ENCODE measurements at places on chromosomes 3 and 15.

DNA sequence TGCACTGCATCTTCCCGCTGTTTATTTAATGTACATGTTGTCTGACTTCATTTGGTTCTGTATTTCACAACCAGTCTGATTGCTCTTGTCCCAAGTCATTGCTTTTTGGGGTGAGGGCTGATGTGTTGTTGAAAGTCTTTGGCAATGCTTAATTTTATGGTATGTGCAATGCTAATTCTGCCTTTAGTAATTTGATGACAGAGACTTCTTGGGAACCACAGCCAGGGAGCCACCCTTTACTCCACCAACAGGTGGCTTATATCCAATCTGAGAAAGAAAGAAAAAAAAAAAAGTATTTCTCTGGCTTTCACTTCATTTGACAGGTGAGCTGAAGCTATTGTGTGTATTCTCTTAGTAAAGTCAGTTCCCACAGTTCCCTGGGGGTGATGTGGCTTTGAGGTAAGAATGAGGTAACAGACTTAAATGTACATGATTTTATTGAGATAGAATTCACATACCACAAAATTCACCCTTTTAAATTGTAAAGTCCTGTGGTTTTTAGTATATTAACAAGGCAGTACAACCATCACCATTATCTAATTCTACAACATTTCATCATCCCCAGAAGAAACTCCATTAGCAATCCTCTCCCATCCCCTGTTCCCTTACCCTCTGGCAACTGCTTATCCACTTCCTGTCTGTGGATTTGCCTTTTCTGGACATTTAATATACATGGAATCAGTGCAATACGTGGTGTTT, 97.3 kb downstream of the SLCO3A1 start:
- no peak for DNase-seq

GRCh38 chr15:100628746-100629145, 26.4 kb downstream of the ASB7 start:
- no peak for DNase-seq

DNA sequence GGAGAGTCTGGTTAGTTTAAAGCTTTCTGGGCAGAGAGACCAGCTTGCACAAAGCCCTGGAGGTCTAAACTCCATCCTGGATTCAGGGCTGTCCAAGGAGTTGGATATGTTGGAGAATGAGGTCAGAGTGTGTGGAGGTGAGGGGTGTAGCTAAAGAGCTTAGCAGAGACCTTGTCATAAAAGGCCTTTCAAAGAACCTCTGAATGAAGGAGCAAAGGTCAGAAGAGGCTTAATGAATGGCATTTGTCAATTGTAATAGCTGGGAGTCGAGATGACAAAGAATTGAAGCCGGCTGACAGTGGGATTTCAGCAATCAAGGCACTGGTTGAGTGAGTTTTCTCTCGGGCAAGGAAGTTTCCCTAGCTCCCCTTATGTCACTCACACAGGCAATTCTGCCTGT, 202.6 kb downstream of the PDCD6IP start:
- DNase-seq = no peak

GRCh38 chr15:33874156-33874555, 94.1 kb upstream of the CHRM5 start:
- DNase-seq = no peak

DNA sequence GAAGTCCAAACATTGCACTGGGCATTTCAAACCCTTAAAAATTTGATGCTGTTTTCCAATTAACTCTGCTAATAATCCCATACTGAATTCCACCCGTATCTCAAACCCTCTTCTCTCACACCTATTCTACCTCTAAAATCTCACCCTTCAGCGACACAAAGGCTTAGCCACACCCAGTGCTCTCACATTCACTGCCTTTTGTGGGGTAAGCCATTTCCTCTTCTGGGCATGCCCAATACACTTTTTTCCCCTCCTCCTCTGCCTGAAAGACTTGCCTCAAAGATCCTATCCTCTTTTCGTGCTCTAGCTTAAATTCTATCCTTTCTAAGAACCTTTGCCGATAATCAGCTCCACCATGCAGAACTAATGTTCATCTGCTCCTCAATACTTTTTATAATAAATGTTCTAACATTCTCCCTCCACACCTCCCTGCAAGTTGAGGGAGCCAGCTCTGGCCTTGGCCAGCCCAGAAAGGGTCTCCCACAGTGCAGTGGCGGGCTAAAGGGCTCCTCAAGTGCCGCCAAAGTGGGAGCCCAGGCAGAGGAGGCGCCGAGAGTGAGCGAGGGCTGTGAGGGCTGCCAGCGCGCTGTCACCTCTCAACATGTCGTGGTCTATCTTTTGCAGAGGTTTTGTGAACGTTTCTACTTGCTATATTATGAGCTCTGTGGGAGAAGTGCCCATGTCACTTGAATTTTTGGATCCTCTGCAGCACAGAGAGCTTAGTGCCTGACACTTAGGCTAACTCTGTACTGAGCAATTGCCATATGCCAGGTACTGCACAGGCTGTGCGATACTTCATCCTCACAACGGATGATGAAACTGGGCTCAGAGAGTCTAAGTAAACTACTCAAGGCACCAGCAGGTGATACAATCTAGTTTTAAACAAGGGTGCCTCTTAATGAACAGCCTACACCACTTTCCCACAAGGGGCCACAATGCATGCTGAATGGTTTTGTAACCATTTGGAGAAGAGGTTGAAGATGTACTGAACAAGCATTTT, 53.6 kb upstream of the BCL6 start:
- no peak for DNase-seq

GRCh38 chr3:159263750-159264553, 462.1 kb downstream of the MFSD1 start:
- DNase-seq = no peak

DNA sequence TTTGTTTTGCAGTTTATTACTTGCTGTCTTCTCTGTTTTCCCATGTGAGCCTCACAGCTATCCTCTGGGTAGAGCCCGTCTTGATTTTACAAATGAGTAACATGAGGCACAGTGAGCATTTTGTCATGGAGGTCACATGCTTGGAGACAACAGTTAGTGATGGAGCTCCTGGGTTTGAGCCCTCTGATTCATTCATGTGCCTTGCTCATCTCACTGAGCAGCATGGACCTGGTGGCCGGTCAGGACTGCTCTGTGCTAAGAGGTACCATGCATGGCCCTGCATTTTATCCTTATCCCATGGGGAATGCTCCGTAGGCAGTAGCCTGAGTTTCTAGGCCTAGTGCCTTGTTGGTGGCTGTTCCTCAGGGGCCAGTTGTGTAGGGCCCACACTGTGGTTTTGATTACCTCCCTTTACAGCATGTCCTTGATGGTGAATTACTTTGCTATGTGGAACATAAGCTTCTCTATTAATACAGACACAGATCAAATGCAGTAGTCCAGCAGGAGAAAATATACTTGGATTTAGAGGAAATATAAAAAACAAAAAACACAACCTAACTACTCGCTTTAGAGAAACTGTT, 35.6 kb downstream of the MAP2K5 start:
- DNase-seq = no peak

- DNase-seq = no peak
Measured at GRCh38 chr3:128480278-128480677, 12.7 kb downstream of the GATA2 start.

- no peak for DNase-seq
Measured at GRCh38 chr15:42104095-42104891, 9.9 kb upstream of the PLA2G4D start.

DNA sequence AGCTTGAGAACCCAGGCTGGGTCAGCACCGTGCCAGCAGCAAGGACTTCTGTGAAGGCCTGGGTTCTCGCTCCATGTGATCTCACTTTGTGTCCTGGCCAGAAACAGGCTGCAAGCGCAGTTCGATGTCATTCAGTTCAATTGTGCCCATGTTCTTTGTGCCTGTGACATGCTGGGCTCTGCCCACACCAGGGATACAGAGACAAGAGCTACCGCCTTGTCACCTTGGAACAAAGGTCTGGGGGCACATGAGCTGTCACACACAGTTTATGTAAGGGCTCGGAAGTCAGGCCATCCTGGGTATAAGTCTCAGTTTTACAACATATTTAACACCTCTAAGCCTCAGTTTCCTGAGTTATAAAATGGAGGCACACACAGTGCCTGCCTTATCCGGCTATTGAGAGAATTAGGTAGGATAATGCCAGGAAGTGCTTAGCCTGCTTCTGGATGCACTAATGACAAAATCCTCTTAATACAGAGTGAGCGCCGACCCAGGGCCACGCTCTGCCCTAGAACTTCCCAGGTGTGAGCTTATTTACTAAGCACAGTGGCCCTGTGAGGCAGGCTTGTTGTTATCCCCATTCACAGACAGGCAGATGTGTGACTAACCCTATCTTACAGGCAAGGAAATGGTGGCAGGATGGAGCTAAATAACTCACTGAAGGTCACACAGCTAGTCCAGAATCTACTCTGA, 50.4 kb upstream of the LIMD1 start:
- no peak for DNase-seq

GRCh38 chr3:84008623-84009022, 950.2 kb upstream of the CADM2 start:
- DNase-seq = no peak

- no peak for DNase-seq
Measured at GRCh38 chr3:159559771-159560170, 428.9 kb upstream of the IL12A start.

DNA sequence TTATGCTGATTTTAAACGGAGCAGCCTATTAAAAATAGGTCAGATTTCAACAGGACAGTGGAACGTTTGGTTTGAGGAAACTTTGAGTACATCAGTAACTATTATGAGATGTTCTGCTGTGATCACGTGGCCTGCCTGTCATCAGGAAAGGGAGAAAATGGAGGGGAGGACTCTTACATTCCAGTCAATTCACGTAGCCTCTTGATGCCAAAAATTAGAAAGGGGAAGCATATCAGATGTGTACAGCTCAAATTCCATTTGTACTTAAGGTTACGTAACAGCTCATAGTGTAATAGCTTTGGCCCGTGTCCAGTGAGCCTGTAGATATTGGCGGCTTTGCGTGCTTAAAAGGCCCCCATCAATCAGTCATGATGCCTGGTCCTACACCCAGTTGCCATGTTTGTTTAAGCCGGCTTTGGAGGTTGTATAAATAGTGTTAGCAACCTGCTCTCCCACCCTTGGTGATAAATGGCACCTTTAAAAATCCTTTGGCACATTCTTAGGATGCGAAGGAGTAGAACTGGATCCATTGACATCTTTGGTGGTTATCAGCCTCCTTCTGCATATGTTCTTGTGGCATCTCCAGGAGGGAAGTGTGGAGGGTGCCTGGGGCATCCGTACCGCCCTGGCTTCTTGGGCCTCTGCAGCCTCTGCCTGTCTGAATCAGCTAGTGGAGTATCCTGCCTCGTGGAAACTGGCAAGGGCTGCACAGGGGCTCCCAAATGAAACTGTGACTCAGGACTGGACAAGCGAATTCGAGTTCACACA, 163.9 kb downstream of the THSD4 start:
- no peak for DNase-seq

- DNase-seq = no peak
Measured at GRCh38 chr3:81953111-81953510, 191.7 kb upstream of the GBE1 start.

DNA sequence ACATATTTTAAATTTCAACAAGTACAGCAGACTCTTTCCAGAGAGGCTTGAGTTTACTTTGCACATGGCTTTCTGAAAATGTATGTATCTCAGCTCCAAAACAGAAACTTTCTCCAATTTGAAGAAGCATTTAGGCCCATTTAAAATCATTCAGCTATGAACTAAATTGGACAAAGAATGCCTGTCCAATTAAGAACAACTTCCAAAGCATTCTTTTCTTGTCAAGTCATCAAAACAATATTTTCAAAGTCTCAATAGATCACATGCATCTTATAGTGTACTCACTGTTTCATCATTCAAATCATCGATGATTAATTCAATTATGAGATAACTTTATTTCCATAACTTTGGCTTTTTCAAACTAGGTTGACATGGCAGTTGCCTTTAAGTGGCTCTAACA, 95.2 kb downstream of the KBTBD8 start:
- DNase-seq = no peak

GRCh38 chr3:58041826-58042324, 33.7 kb downstream of the FLNB start:
- no peak for DNase-seq

DNA sequence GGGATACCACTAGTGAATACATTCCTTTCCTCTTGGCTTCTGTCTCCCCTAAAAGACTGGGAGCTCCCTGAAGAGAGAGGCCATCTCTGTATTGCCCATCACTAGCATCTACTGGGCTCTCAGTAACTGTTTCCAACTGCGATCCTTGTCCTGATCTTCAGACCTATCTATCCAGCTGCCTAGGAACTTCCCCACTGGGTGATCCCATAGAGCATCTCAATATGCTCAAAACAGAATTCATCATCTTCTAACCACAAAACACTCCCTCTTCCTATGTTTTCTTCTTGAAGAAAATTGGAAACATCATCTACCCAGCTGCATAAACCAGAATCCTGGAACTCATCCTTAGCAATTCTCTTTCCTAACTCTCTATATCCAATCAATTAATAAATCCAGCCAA, 54.6 kb downstream of the PLD1 start:
- DNase-seq = no peak

- DNase-seq = no peak
Measured at GRCh38 chr3:31661993-31662670, 129.4 kb downstream of the STT3B start.

GRCh38 chr3:107910713-107911259, 180.0 kb downstream of the CD47 start:
- DNase-seq = no peak

DNA sequence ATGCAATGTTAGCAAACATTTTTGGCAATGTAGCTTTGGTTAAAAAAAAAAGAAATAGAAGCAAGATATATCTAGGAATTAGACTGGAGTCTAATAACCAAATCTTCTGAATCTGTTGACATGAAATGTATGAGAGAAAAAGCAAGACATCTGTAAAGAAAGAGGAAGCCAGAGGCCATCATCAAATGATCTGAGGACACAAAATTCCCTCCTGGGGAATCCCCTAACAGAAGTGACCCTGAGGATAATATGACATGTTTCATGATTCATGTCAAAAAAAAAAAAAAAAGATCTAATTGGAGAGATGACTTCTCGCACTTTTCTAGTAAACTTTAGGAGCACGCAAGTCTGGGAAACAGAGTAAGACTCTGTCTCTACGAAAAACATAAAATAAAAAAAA, 70.9 kb downstream of the IMPG2 start:
- DNase-seq = no peak

DNA sequence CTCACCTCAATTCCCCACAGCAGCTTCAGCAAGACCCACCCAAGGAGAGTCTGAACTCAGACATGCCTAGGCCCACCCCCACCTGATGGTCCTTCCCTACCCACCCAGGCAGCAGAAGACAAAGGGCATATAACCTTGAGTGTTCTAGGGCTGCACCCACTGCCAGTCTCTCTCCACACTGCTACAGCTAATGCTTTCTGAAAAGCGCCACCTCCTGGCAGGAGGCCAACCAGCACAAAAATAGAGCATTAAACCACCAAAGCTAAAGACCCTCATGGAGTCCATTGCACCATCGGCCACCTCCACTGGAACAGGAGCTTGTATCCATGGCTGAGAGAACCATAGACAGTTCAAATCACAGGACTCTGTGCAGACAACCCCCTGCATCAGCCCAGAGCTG, 11.3 kb upstream of the RPL39L start:
- no peak for DNase-seq

GRCh38 chr15:45268135-45268534, 16.1 kb downstream of the SLC28A2 start:
- DNase-seq = no peak
